Activated T-helper 1 cell treated with anti-CD3 and anti-CD28 coated beads, Interleukin-12 subunit alpha, Interleukin-12 subunit beta, Interleukin-2, Interleukin-4 antibody, amounts not matched to agents 30 ng/mL and 10 ng/mL and 1 ng/mL, durations not matched to agents 14 hours and 24 hours and 36 hours (primary cell): ENCODE measurements at places on chromosomes 3 and 15.

DNA sequence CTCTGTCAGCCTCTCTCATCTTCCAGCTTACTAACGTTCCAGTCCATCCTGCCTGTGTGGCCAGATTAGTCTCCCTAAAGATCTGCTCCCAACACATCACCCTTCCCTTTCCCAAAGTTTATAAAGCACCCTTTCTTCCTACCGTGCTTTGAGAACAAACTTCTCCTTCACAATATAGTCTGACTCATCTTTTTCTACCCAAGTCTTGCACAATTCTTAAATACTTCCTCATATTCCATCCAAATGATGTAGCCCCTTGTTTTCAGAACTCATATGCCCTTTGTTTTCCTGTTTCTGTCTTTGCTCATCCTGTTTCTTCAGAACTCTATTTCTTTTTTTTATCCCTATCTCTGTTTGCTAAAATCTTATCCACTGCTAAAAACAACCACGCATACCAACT is 326.8 kb downstream of the MFSD1 start:
- no peak for DNase-seq

DNA sequence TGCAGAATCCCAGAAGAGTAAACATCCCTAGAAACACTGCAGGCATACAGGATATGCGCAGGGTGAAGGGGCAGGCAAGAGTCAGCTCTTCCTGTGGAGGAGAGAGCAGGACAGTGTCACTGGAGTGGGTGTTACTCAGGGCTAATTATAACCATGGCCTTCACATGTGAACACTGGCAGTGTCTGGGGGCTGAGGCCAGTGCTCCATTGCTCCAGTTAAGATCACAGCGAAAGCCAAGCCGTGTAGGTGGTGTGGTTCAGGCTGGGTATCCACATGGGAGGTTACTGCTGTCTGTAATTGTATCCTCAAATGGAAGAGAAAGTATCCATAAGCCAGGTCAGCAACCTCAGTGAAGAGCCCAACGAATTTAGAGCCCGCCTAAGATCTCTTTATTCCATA is 84.6 kb downstream of the MESD start:
- DNase-seq = no peak

- DNase-seq = no peak
Observed at GRCh38 chr3:149299938-149300801, 33.3 kb downstream of the TM4SF18 start.

DNA sequence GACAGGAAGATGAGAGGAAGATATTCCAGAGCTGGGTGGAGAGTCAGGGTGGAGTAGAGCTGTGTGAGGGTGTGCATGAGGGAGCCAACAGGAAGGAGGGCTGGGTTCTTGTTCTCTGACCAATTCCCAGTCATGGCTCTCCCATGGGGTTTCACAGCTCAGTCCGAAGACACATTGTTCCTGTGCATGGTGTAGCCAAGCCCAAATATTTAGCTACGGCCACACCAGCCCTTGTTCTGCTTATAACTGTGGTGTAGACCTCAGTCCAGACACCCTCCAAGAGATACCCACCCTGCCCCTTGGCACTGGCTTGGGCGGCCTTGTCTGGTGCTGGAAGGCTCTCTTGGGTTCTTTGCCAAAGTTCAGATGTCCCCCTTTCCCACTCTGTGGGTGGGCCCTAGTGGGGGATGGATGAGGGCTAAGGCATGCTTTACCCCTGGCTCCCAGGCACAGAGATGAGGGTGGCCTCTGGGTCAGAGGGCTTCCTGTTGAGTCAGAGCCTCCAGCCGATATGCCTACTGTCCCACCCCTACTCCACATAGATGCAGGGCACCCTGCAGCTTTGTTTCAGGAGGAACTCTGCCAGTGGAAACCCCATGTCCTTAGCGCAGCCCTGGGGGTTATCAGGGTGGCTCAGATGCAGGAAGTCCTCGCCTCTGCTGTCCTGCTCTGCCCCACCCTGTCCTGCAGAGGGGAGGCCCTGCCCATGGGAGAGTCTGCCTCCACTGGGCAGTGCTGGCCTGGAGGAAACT is 271.2 kb upstream of the CTDSPL start:
- no peak for DNase-seq
